NCI-H526 (cell line): ENCODE measurements at places on chromosomes 5 and 9.

DNA sequence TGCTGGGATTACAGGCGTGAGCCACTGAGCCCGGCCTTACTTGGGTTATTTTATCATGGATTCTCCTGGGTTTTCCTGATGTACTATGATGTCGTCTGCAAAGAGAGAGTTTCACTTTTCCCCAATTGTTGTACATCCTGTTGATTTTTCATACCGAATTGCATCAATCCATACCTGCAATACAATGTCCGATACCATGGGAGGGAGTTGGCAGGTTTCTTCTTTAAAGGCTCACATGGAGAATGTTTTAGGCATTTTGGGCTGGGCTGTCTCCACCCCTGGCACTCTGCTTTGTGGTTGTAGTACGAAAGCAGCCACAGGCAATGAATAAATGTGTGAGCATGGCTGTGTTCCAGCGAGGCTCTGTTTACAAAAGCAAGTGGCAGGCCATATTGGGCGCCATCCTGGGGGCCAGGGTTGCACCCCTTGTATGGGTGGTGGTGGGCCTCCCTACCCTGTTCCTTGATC, 35.1 kb upstream of the EXOC3 start:
- no peak for DNase-seq

- DNase-seq = no peak
Measured at GRCh38 chr5:107251151-107251550, 419.6 kb downstream of the EFNA5 start.

- no peak for DNase-seq
Measured at GRCh38 chr9:127130661-127131538, 8.5 kb upstream of the ANGPTL2 start.

- DNase-seq = no peak
Measured at GRCh38 chr5:122815218-122815767, 30.1 kb upstream of the SNX24 start.

DNA sequence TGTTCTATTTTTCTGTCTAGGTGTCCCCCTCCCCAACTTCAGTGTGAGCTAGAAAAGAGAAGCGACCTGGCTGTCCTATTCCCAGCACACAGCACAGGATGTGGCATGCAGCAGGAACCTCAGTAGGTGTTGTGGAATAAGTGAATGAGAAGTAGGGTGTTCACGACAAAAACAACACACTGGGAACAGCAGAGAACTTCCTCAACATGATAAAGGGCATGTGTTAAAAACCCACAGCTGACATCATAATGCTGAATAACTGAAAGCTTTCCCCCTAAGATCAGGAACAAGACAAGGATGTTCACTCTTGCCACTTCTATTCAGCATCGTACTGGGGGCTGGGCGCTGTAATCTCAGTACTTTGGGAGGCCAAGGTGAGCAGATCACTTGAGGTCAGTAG, 155.6 kb upstream of the ZNF618 start:
- no peak for DNase-seq

DNA sequence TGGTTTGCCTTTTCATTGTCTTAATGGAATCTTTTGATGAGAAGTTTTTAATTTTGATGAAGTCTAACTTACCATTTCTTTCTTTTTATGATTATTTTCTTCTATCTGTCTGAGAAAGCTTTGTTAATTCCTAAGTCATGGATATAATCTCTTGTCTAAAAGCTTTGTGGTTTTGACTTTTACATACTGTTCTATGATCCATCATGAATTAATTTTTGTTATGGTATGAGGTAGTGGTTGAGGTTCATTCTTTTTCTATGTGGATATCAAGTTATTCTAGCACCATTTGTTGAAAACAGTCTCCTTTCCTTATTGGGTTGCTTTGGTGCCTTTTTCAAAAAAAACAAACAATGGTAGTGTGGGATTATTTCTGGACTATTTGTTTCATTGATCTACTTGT, 20.4 kb downstream of the FBXO10 start:
- DNase-seq = no peak

GRCh38 chr9:91795598-91796241, 154.3 kb downstream of the ROR2 start:
- no peak for DNase-seq

DNA sequence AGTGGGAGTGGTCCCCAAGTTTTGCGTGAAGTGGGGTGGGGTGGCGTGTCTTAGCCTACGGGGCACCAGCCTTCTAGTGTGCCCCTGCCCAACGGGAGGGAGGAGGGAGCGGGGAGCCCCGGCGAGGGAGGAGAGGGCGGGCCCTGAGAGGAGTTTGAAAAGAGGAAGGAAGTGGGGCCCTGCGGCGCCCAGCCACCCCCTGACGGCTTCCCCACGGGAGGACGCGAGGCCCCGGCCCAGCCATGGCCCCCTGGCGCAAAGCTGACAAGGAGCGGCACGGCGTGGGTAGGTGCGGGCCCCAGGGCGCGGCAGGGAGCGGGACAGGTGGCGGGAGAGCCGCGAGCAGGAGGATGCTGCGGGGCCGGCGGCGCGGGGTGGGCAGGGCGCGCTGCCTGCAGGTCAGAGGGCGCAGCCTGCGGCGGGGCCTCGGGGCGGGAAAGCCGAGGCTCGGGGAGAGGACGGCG, at the start of gene DOCK2:
DOCK2 (plus strand) TSS at position 191 of the 464 bp plus-strand sequence; CDS start at position 243, 52 bp downstream.
- no peak for DNase-seq

- DNase-seq = no peak
Measured at GRCh38 chr5:176773408-176774035, 36.8 kb upstream of the UNC5A start.

GRCh38 chr9:22214021-22214420, 204.9 kb upstream of the CDKN2B start:
- DNase-seq = no peak
